Activated gamma-delta T cell treated with Interleukin-2 at 50 U/mL for 16 hours (primary cell): ENCODE measurements at places on chromosomes 6 and 20.

GRCh38 chr6:102389994-102390393 is 996.5 kb downstream of the GRIK2 start:
- no peak for DNase-seq

DNA sequence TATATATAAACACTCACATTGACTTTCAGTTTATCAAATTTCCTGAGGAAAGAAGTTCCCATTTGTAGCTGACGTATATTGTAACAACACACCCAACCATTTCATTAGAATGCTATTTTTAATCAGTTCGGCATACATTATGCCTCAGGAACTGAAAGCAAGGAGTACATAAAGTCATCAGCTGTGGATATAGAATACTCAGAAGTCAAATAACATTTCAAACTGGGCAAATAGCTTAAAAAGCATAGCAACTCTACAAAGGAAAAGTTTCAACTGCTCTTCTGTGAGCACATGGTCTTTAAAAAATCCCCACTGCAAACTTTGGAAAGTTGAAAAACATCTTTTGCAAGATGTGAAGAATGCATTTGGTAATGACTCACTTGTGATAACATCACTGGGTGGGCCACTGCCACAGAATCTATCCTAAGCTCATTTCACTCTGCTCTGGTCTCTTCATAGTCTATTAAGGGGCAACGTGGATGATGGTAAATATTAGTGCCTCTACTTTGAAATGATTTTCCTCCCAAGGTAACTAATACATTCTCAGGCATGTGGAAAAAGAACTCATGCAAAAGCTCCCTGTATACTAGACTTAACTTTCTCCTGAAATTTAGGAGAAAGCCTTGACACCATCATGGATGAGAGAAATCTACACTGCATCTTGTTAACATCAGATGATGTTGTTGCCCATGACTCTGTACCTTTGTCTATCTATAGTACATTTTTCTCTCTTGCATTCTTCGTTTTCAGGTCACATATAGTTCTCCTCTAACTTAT is 49.2 kb downstream of the FYN start:
- no peak for DNase-seq

DNA sequence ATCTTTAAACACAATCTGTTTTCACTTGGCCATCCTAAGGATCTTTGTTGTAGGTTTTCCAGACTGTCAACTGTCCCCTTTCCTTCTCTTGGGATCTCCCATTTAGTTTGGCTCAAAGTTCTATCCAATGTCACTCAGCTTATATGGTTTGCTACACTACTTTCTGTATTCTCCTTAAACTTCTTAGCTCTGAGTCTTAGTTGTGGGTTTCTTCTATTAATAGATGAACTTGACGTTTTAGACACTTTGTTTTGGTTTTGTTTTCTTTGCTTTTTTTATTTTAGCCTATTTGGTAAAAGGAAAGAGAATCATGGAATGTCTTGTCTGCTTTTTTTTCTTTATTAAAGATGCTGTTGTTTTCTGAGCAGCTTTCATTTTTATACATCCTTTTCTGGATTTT is 11.4 kb downstream of the RMND1 start:
- no peak for DNase-seq

GRCh38 chr6:40417031-40417430 is 170.1 kb downstream of the LRFN2 start:
- no peak for DNase-seq

- DNase-seq = no peak
Measured at GRCh38 chr20:35465976-35466375, 10.6 kb downstream of the CEP250 start.

GRCh38 chr6:42017021-42017643 is 33.2 kb upstream of the TAF8 start:
- no peak for DNase-seq

- DNase-seq = no peak
Measured at GRCh38 chr20:9945408-9945807, 89.4 kb upstream of the ANKEF1 start.

DNA sequence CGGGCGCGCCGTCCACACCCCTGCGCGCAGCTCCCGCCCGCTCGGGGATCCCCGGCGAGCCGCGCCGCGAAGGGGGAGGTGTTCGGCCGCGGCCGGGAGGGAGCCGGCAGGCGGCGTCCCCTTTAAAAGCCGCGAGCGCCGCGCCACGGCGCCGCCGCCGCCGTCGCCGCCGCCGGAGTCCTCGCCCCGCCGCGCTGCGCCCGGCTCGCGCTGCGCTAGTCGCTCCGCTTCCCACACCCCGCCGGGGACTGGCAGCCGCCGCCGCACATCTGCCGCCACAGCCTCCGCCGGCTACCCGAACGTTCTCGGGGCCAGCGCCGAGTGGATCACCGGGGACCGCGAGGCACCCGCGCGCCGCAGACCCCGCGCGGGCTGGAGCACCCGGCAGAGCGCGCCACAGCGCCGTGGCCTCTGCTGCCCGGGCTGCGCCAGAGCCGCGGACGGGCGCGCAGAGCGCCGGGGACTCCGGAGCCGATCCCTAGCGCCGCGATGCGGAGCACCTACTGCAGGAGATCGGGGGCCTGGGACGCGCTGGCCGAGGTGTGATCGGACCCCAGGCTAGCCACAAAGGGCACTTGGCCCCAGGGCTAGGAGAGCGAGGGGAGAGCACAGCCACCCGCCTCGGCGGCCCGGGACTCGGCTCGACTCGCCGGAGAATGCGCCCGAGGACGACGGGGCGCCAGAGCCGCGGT is at the start of gene BMP2:
BMP2 (plus strand) TSS at position 151 of the 692 bp plus-strand sequence. CDS start 2,441 bp downstream, outside the sequence.
- no peak for DNase-seq

- no peak for DNase-seq
Measured at GRCh38 chr20:52972190-52972937, at the start of gene TSHZ2. Gene TSHZ2 (plus strand): TSS chr20:52972358. CDS start chr20:52973294, 936 bp downstream.

GRCh38 chr20:2300420-2300819 is 4.6 kb downstream of the TGM3 start:
- DNase-seq = no peak

GRCh38 chr6:109720311-109720710 is 29.2 kb downstream of the FIG4 start:
- DNase-seq = no peak

DNA sequence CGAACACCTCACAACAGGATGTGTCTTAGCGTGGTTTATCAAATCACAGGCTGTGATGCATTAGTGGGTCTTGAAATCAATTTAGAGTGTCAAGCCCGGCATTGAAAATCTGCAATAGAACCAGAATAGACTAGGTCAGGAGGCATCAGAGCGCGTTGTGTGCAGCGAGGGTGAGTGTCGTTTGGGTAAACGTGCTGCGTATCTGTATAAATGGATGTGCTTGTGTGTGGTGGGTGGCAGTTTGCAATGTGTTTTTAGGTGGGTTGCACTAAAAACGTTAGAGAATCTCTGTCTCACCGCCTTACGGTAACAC is 121.0 kb upstream of the SULF2 start:
- DNase-seq = no peak

DNA sequence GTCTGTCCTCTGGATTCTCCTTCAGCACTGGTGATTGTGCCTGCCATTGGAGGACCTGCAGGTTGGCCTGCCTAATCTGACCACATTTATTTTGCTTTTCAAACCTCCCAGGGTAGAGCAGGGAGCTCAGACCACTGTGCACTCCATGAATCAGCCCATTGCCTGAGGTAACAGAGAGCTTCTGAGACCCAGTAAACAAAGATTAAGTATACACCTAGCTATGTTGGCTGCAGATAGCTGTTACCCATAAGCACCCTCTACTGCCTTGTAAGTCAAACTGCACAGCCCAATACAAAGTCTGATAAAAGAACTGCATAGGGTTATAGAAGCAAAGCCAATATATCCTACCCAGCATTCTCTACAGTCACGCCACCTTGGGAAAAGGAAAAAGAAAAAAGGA is 338.7 kb downstream of the HTR1B start:
- no peak for DNase-seq

GRCh38 chr6:147522597-147522996 is 14.1 kb downstream of the SAMD5 start:
- no peak for DNase-seq

DNA sequence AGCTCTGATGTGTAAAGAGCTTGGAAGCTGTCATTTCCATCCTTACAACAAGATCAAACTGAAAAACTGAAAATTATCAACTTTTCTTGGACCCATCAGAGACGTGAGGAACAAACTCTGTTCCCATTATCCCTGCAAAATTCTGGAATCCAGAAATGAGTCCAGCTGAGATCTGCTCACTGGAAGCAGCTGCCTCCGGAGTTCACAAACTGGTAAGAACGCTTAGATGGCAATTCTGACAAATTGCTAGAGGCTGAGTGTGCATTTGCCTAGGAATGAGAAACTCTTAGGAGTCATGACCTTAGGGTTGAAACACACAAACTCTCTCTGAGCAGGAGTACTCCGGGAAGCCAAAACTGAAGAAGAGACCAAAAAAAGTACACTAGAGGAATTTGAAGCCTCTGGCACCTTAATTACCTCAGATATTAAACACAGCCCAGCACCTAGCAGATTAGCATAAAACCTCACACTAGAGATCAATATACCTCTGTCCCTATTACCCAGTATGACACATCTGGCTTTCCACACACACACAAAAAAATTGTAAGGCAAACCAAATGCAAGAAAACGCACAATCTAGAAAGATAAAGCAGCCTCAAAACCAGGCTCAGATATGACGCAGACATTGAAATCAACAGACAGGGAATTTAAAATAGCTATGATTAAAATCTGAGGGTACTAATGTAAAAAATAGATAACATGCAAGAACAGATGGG is 233.5 kb upstream of the SGK1 start:
- DNase-seq = no peak

DNA sequence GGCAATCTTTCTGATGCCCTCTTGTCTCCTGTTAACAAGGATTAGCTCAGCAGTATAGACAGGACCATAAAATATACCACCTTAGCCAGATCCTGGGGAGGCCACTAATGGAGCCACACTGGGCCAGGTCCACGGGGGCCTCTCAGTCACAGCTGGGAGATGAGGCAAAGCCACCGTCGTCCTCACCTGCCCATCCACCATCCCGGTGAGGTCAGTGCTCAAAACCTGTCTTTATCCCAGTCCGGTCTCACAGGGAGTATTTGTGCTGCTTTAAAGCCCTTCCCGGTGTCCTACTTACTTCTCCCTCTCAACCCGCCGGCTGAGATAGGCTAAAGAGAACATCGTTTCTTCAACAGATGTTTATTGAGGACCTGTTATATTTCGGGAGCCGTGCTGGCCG is 104.3 kb downstream of the EDN3 start:
- DNase-seq = no peak

- DNase-seq = no peak
Measured at GRCh38 chr6:6975459-6976111, 132.2 kb upstream of the RREB1 start.

GRCh38 chr6:37990762-37991525 is 171.4 kb downstream of the ZFAND3 start:
- no peak for DNase-seq

GRCh38 chr6:3958255-3958654 is 109.1 kb downstream of the FAM50B start:
- DNase-seq = no peak

GRCh38 chr20:16434062-16434664 is 139.1 kb downstream of the KIF16B start:
- peak; percentile 11 for DNase-seq

DNA sequence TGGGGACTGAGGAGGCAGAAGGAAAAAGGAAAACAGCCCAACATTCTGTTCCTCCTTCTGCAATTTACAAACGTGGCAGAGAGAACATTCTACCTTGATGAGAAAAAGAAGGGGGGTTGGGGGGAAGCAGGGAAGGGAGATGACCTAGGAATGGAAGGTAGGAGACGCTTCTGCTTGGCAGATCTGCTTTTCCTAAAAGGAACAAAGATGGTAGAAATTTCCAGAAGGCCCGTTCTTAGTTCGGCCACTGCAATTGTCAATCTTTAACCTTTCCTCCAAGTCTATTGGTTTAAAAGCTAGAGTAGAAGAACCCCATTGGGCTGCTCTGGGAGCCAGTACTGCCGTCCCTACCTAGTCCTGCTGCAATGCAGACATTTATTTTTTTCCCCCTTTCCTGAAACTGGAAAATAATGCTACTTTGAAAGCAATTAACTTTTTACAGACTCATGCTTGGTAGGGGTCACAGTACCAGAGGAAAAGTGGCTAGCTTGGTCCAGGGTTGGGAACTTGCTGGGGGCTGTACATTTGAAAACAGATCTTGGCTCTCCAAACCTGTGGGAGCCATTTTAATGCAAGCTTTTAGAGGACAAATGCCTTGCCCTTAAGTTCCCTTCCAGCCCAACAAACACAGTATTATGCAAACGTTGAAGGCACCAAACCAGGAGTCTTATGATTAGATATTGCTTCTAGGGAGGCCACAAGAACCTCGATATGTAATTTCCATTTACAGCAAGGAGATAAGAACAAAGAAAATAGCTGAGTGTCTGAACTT is 2.6 kb downstream of the ZMYND8 start:
- DNase-seq = no peak

- DNase-seq = peak; percentile 47
Measured at GRCh38 chr6:109449795-109450673, 5.5 kb downstream of the MICAL1 start.

DNA sequence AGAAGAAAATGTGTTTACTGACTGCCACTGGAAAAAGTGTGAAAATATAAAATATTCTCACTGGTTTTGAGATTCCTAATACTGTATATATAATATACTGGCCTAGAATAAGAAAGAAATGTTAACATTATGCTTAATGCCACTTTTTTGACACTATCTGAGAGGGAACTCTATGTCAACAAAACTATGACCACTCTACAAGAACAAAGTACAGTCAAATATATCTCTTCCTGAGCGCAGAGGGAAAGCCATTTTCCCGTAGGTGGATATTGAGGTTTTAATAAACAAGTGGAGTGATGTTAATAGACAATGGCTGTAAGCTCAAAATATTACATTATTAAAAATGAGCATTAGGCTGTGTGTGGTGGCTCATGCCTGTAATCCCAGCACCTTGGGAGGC is 24.9 kb downstream of the LYRM4 start:
- no peak for DNase-seq

DNA sequence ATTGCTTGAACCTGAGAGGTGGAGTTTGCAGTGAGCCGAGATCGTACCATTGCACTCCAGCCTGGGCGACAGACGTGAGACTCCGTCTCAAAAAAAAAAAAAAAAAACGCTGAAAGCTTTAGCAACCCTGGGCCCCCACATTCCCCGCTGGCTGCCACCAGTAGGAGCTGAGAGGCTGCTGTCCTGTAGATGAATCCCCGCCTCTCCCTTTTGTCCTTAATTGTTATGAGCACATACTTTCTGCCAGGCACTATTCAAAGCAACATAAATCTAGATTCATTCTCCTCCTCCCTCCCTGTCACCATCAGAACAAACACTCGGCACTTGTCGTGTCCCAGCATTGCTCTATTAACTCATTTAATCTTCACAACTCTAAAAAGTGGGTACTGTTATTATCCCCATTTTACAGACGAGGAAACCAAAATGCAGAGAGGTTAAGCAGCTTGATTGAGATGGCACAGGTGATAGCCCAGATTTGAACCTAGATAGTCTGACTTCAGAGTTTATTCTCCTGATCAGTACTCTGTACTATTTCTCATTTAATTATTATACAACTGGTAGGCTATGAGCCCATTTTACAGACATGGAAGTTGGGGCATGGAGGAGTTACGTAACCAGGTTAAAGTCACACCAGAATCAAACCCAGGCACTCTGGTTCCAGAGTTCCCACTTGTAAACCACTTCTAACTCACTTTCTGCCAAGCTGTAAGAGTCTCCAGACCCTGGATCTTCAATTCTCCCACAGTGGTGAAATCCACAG is 97.4 kb downstream of the EYA2 start:
- no peak for DNase-seq
